ENCODE measurements at places on chromosomes 2 and 18.
A peak's percentile ranks its signal among the peaks of the same experiment; 100 is the strongest.

- DNase-seq = no peak
Observed at GRCh38 chr2:24855726-24856125, 62.5 kb downstream of the CENPO start.

DNA sequence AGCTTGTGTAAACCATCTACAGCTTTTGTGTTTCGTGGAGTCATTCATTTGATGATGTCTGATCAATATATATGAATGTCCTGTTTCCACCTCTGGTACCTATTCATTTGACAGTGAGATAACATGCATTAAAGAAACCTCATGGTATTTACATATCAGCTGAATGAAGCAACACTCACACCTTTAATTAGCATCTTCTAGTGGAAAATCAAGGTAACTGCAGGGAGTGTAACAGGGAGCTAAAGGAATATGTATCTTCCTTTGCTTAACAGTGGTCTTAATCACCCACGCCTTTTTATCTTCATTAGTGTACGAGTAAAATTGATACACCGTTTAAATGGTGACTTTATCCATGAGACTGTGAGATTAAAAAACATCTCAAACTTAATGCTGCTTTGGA is 15.6 kb downstream of the SLC39A10 start:
- no peak for DNase-seq

- no peak for DNase-seq
Observed at GRCh38 chr2:26540306-26540705, 62.4 kb upstream of the OTOF start.

DNA sequence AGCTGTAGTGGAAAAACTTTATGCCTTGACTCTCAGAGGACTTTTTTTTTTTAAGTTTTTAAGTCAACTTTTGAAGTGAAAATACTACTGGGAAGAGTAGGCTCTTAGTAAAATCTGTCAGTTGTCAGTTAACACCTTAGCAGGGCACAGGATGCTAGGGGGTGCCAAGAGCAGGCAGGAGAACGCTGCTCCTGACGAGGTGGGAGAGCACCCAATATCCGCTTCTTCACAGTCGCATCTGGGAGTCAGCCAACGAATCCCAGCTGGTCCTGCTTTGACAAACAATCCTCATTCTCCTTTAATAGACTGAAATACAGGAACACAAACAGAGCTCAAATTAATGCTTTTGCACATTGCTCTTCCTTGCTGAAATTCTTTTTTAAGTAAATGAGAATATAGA is 709.5 kb upstream of the ACVR2A start:
- peak; percentile 43 for DNase-seq

DNA sequence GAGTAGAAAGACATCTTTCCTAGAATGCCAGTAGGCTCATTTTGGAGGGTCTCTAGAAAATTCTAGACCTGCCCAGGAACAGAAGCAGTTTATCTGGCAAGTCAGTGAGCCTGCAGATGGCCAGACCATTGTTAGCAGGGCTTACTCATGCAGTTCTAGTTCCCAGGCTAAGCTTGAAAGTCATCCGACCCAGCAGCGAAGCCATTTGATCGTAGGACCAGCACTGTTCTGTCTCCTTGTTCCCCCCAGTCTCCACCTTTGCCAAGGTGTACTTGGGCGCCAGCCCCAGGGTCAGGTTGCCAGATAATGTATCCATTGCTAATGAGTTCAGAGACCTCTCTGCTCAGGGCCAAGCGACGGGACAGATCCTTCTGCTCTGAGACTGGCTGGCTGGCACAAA is 70.1 kb downstream of the EPAS1 start:
- DNase-seq = no peak
